ENCODE measurements at places on chromosomes 6 and 20. TPM values are rescaled to one million over a fixed set of nuclear protein-coding genes. Genes with fewer than 3 reads are reported as not detected.

KIF25 gene
- total RNA-seq, result not detected

OPRL1 gene
- 0.52 TPM for total RNA-seq

OR2B6 gene
- not detected for total RNA-seq

FILIP1 gene
- 19.3 TPM for total RNA-seq

ARHGAP40 gene
- not detected for total RNA-seq

NCOA7 gene
- 6.3 TPM for total RNA-seq

ZBTB46 gene
- total RNA-seq, result 52.2 TPM

VSTM2L gene
- not detected for total RNA-seq

MACROD2 gene
- 3.1 TPM for total RNA-seq

CUL9 gene
- 11.0 TPM for total RNA-seq

PNLDC1 gene
- not detected for total RNA-seq

SLC22A16 gene
- total RNA-seq, result 1.0 TPM

ARFGAP1 gene
- 31.8 TPM for total RNA-seq

MYB gene
- 0.52 TPM for total RNA-seq

MRPL18 gene
- total RNA-seq, result 81.4 TPM

PLCB1 gene
- total RNA-seq, result 13.0 TPM

PSORS1C2 gene
- not detected for total RNA-seq

RUNX2 gene
- 0.52 TPM for total RNA-seq

MCM8 gene
- total RNA-seq, result 4.7 TPM

SLC25A27 gene
- 8.9 TPM for total RNA-seq

PGC gene
- 0.52 TPM for total RNA-seq

MAS1 gene
- under 0.01 TPM for total RNA-seq

TDRD6 gene
- total RNA-seq, result 0.52 TPM

OOEP gene
- not detected for total RNA-seq

CNBD2 gene
- 5.2 TPM for total RNA-seq

HTR1B gene
- not detected for total RNA-seq

RAB44 gene
- total RNA-seq, result not detected

GABRR1 gene
- total RNA-seq, result 0.52 TPM

KHDC1 gene
- total RNA-seq, result 2.6 TPM

TSPO2 gene
- total RNA-seq, result 1.0 TPM

Data from skeletal muscle tissue (tissue), 5 donors.